Stimulated activated CD4-positive, alpha-beta T cell treated with anti-CD3 and anti-CD28 coated beads, Interleukin-12 subunit alpha, Interleukin-12 subunit beta, amount 100 ng/mL, for 48 hours (primary cell): ENCODE measurements at places on chromosomes 16 and 17.

DNA sequence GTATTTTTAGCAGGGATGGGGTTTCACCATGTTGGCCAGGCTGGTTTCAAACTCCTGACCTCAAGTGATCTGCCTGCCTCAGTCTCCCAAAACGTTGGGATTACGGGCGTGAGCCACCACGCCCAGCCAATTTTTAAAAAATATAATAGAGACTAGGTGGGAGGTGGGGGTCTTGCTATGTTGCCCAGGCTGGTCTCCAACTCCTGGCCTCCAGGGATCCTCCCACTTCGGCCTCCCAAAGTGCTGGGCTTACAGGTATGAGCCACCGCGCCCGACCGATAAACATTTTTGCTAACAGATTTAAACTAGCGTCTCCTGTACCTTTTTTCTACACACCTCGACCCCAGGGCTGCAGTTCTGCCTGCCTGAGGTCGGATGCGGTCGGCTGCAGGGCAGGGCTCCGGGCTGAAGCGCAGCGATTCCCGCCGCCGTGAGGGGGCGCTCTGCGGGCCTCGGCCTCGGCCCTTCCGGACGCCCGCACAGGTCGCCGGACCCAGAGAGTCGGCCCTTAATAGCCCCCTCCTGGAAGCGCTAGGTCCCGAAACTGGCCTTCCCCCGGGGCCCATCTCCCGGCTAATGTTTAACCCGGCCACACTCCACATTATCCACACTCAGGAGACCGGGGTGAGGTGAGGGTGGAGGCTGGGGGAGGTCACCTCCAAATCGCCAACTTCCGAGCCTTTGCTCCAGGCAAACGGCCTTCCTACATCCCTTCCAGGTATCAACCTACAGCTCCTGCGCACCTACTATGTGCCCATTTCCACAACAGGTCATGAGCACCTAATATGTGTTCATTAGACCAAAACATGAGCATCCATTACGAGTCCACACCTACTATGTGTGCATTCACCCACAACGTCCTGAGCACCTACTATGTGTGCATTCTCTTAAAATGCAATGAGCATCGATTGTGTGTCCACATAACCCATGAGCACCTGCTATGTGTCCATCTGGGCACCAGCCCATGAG is 2.0 kb upstream of the GLIS2 start:
- no peak for DNase-seq

DNA sequence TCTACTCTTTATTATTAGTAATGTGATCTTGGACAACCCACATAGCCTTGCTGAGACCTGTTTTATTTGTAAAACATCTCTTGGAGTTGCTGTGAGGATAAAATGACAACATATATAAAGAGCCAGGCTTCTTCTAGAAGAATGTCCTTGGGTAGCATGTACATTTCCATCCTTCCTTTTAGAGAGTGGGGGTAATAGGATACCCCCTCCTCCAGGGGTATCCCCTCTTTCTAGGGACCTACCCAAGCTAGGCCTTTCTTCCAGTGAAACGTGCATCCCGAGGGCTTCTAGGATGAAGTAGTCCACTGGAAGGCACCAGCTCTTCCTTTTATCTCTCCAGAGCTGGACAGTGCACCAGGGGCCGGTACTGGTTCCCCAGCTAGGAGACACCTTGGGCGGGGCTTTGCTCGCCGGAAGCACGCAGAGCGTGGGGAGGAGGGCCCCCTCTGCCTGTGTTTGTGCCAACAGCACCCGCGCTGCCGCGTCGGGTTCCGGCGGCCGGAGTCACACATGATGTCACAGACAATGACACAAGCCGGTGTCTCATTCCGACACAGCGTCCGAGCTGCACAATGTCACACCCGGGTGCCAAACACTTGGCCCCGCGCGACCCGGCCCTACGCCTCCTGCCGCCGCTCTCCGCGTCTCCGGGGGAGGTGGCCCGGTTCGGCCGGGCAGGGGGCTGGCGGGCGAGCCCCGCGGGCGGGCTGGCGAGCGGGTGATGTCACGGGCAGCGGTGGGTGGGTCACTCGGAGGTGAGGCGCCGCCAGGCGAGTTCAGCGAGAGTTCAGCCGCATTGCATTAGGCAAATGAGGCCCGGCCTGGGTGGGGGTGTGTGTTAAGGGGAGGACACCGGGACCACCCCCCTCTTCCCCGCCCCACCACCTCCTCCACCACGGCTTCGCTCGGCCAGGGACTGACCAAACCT is 23.4 kb downstream of the GJD3 start:
- DNase-seq, result peak; percentile 74

GRCh38 chr17:5283571-5284315 is 1.7 kb downstream of the RABEP1 start:
- no peak for DNase-seq

GRCh38 chr17:9211133-9211765 is 189.9 kb downstream of the NTN1 start:
- DNase-seq, result no peak

- no peak for DNase-seq
These were observed 29.8 kb upstream of the MYH2 start for GRCh38 chr17:10579270-10579669.

- DNase-seq, result no peak
These were observed 970 bp downstream of the EPN2 start for GRCh38 chr17:19238167-19238505.

- no peak for DNase-seq
These were observed 278.3 kb upstream of the CCL2 start for GRCh38 chr17:33976831-33977230.

- no peak for DNase-seq
These were observed 6.4 kb downstream of the GPATCH8 start for GRCh38 chr17:44496815-44497214.

DNA sequence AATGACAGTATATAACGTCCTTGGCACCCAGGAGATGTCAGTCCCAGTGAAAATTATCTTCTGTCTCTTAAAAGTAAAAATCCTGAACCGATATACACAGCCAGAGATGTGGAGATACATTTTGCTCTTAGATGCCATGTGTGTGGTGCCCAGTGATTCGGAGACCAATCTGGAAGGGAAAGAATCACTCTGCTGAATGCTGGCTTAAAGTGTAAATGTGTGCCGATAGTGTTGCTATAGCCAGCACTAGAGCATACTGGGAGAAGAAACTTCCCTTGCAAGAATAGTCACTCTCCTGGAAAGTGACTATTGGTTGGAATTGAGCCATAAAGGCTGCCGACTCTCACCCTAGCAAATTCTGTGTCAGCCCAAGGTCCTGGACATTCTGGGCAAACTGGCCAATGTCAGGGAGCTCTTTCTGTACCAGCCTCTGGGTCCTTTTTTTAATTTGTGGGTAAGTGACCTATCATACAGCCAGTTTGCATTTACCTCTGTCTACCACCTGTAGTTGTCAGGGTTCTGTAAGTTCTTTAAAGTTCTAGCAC is 44.2 kb upstream of the HNF1B start:
- DNase-seq, result no peak

DNA sequence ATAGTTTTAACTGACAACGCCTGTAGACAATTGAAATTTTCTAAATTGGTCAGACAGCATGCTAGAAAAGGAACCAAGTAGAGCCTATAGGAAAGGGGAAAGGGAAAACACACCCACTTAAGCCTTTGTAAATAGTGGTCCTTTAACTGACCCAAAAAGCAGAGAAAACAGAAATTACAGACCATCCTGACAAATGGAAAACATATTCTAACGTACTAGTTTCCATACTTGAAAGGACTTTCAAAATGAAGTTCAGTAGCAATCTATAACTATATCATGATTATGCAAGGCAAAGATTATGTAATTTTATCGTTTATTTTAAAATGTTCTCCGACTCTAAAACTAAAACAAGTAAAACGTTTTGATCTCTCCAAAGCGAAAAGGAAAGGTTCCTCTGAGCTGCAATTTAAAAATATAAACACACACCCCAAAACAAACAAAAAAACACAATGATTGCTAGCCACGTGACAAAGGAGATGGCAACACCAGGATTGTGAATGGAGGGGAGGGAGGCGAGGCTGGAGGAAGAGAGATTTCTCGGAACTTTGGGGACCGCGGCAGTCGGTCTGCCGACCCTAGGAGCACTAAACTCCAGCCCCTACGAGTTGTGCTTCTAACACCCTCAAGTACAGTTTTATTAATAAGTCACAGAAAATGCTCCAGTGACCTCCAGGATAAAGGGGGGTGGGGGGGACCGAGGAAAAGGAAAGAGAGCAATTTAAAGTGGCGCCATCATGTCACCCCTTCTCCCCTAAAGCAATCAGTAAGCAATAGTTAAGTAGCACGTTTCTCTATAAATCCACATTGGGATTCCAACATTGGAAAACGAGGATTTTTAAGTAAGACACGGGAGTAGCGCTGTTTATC is 1.7 kb downstream of the KANSL1 start:
- DNase-seq, result no peak

DNA sequence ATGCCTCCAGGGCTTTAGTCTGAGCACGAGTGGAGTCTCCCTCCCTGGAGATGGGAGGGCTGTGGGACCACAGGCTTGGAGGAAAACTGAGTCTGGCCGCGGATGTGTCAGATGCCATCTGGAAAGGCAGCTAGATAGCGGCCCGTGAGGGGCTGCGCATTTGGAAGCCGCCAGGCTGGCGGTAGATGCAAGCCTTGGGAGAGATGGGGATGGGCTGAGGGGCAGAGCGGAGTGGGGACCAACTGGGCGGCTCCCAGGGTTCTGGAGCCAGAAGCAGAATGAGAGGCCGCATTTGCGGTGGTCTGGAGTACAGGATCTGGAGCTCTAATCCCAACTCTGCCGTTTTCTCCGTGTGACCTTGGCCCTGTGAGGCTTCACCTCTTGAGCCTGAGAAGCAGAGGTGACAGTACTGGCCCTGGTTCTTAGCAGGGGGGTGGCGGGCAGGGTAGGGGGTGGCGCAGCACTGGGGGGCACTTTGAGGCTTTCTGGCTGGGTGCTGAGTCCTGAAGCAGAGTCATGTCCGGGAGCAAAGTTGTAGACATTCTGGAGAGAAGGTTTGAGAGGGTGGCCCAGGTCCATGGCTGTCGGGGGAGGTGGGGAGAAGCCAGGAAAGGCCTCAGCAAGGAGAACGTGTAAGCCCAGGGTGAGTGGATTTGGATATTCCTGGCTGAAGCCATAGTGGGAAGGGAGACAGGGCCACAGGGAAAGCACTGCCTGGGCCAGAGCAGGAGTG is 6.7 kb downstream of the INO80E start:
- DNase-seq, result no peak

DNA sequence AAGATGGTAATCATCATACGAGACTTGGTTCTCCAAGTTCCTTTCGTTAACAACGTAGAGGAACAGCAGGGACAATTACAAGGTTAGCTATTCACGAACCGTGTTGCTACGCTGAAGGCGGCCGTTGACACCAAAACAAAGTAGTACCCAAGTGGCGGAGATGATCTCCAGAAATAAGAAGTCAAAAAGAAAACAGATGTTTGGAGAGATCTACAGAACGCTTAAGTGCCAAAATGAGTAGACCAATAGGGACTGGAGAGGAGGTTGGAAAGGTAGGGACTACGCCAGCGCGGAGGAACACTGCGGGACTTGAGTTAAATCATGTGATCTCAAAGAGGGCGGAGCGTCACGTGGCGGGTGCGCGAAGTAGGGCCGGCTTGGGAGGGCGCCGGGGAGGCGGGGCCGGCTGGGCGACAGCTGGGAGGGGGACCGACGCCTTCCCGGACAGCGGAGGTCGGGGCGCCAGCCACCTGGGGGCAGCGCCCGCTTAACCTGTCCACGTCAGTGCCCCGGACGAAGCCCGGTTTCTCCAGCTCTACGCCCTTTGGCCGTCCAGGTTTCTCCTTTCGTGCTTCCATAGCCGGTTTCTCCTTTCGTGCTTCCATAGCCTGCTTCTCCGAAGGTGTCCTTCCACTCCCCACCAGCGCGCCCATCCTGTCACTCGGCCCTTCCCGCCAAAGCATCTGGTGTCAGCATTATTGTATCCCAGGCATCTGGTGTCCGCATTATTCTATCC is 636 bp upstream of the GABARAP start:
- peak; percentile 82 for DNase-seq

DNA sequence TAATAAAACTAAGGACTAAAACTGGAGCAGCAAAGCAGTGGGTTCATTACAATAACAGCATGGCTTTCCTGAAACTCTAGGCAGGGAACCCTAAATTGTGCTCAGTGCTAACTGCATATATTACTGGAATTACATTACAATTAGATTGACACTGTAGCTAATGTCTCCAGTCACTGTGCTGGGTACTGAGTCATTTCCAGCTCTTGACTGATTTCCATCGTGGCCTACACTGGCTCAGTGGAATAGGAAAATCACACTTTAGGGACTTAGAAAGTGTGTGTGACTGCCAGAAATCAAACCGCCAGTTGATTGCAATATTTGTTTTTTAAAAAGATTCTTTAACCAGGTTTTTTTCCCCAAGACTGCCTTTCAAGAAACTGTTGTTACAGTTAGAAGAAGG is 1447.4 kb upstream of the GOT2 start:
- DNase-seq, result no peak

GRCh38 chr17:37818689-37819088 is 73.8 kb upstream of the HNF1B start:
- DNase-seq, result no peak
